HFFc6 (cell line): ENCODE measurements at places on chromosomes 7 and 10. TPM values are rescaled to one million over a fixed set of nuclear protein-coding genes. Genes with fewer than 3 reads are reported as not detected.

The RAMP3 gene
- total RNA-seq = not detected in 3 replicates

The MAGI2 gene
- total RNA-seq = 7.6 to 9.6 TPM (median 8.2 TPM) in 3 replicates

The SLC18A3 gene
- not detected in 3 replicates for total RNA-seq

- H3K4me1 ChIP-seq = no peaks in the 10 kb centered on the region
- no peak overlapping the region for H3K4me3 ChIP-seq
- H3K27me3 ChIP-seq = no peaks in the 10 kb centered on the region
- no peak for DNase-seq
Measured at GRCh38 chr7:36862771-36863261, 138.5 kb upstream of the AOAH start.

DNA sequence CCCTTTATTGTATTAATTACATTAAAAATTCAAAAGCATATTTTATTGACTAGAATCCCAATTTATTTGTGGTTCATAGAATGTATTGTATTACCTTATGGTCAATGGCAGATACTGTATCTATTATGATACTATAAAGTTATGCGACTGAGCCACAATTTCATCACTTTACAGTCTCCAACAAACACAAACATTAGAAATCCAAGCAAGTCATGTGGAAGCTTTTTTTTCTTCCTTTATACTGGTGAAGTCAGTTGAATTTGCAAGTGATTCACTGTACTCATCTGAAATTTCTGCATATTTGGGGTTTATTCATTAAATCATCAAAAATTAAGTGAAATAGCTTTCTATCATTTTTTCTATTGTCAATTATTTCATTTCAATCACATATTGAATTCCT is 54.3 kb downstream of the BMPER start:
- DNase-seq = no peak
- peaks cover 13% of the 10 kb centered on the region for H3K4me1 ChIP-seq
- peaks cover 11% of the 10 kb centered on the region for H3K36me3 ChIP-seq
- H3K27me3 ChIP-seq = no peaks in the 10 kb centered on the region; the same call in 1 of the 2 replicates
- no peak overlapping the region for H3K27ac ChIP-seq

DNA sequence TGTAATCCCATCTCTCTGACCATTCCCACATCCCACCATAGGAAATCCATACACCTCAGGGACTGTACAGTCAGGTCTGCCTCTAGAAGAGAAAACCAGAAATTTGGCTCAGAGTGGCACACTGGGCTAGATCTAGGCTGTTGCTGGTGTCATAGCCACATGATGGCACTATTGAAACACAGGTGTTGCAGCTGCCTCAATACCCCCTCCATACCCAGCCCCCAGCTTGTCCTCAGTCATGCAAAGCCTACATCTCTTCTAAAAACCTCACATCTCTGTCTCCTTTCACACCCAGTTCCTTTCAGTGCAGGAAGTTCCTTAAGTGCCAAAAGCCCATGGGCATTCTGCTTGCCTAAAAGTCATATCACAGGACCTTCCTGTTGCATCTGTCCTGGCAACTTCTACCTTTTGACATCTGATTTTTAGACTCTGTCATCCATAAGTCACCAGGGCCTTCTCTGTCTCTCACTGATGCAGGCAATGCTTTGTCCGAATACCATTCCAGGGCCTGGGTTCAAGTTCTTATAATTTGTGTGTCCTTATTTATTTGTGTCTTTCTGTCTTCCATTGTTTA is 27.0 kb upstream of the HIBADH start:
- peak; percentile 19 for DNase-seq
- H3K27me3 ChIP-seq = no peaks in the 10 kb centered on the region
- H3K36me3 ChIP-seq = peaks cover 7% of the 10 kb centered on the region; the same call in 1 of the 2 replicates
- H3K4me1 ChIP-seq = peaks cover 58% of the 10 kb centered on the region
- no peak overlapping the region for H3K4me3 ChIP-seq

DNA sequence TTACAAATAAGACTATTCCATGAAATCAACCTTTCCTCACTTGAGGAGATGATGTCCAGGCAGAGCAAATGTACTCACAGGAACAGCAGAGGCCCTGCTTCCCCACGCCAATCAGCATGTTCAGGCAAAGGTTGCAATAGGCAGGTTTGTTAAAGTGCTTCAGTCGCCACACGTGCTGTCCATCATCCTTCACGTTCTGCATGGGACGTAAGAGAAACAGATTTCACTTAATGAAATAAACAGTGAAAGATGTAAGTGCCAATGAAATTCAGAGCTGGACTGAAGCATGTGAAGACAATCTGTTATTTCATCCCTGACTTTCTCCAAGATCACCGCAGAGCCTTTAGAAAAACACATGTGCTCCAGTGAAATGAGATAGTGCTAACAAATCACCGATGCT is 217.4 kb downstream of the DGKB start:
- no peak overlapping the region; the same call in 1 of the 2 replicates for H3K4me3 ChIP-seq
- H3K4me1 ChIP-seq = peaks cover 11% of the 10 kb centered on the region; the same call in 1 of the 2 replicates
- H3K36me3 ChIP-seq = no peaks in the 10 kb centered on the region
- no peaks in the 10 kb centered on the region for H3K27me3 ChIP-seq

DNA sequence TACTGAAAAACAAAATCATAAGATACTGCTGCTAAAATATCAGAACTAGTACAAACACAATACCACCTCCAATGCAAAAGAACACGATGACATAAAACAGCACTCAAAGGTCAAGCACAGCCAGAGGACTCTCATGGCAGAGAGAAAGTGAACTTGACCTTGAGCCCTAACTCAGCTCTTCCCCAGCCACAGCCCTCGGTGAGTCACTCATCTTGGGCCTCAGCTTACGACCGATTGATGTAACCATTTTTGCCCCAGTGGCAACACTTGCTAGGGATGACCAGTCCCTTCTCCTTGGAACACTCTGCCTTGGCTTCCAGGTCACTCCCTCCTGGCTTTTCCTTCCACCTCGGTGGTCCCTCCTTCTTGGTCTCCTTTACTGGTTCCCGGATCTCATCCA is 77.8 kb downstream of the JAZF1 start:
- H3K27ac ChIP-seq = peak overlapping the region; percentile 67
- no peaks in the 10 kb centered on the region; the same call in 1 of the 2 replicates for H3K27me3 ChIP-seq
- H3K4me1 ChIP-seq = peaks cover 58% of the 10 kb centered on the region
- DNase-seq = peak; percentile 53

DNA sequence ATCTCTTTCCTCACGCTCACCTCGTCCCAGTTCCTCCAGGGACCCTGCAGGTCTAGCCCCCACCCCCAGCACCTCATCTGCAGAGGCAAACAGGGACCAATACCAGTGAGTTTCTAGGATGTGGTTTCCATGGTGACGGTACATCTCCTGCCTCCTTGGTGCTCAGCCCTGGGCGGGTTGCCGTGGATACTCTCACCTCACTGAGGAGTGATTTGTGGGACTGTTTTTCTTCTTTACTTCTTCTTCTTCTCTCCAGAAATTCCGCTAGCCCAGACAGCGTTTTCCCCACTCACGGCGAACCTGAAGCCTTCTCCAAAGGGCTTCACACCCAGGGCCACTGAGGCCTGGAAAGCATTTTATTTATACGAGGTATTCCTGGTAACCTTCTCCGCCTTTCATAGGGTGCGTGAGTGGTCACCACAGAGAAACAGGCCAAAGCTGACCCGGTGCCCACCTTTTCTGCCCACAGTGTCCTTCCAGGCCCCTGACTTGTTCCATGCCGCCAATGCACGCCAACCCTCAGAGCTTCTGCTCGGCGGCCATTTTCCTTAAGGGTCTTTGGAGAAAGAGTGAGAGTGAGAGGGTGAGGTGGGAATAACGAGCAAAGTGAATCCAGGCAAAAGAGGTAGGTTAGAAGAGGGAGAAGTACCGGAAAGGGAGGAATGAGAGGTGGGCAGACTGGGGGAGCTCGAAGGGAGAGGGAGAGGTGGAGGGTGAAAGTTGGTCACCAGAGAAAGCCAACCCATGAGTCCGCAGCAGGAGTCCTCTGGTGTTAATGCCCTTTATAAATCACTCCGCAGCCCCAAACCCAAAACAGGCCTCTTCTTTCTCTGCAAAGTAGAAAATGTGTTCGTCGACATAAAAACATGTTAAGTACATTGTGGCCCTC is 15.5 kb downstream of the FAM241B start:
- H3K4me1 ChIP-seq = no peaks in the 10 kb centered on the region; the same call in none of the 2 replicates
- H3K27ac ChIP-seq = no peak overlapping the region
- peaks cover 44% of the 10 kb centered on the region for H3K27me3 ChIP-seq
- H3K4me3 ChIP-seq = no peak overlapping the region
- DNase-seq = no peak

DNA sequence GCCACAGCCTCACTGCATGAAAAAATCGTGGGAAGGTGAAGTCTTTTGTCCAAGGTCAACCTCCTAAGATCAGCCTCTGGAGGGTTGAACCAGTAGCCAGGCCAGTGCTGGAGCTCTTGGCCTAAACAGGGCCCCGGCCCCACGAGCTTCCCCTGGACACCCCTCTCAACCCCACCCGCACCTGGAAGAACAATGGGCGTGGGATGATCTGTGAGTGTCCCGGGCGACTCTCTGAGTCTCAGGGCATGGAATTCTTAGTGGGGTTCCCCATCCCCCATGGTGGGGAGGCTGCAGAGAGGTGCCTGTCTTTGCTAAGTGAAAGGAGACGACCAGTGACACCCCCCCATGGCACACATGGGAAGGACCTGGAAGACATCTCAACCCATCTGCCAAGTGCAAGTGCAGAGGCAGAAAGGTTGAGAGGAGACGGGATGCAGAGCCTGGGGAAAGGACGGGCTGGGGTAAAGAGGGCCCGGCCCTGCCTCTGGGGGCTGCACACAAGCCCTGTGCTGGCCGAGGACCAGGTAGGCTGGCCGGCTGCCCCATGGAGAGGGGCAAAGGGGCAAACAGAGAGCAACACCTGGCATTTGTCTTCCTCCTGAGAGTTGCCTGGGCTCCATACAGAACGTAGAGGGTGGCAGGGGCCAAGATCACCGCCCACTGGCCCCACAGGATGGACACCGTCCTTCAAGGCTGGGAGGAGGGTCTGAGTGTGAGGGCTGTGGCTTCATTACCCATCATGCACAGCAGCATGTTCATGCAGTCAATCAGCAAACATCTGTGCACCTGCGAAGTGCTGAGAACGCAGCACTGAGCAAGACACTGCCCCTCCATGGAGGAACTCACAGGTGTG is 163.0 kb upstream of the PPP2R2D start:
- H3K27me3 ChIP-seq = no peaks in the 10 kb centered on the region
- H3K36me3 ChIP-seq = no peaks in the 10 kb centered on the region
- no peak for DNase-seq
- no peak overlapping the region for H3K4me3 ChIP-seq
- no peak overlapping the region for H3K27ac ChIP-seq
- no peaks in the 10 kb centered on the region for H3K4me1 ChIP-seq

- no peak for DNase-seq
- peaks cover 15% of the 10 kb centered on the region for H3K27me3 ChIP-seq
- H3K36me3 ChIP-seq = no peaks in the 10 kb centered on the region
- no peak overlapping the region for H3K4me3 ChIP-seq
Measured at GRCh38 chr7:108294595-108294994, 161.6 kb downstream of the NRCAM start.

- no peaks in the 10 kb centered on the region for H3K36me3 ChIP-seq
- no peaks in the 10 kb centered on the region; the same call in 1 of the 2 replicates for H3K27me3 ChIP-seq
- no peak for DNase-seq
- no peak overlapping the region for H3K4me3 ChIP-seq
- peaks cover 49% of the 10 kb centered on the region for H3K4me1 ChIP-seq
- no peak overlapping the region for H3K27ac ChIP-seq
Measured at GRCh38 chr10:13970236-13970956, 360.3 kb downstream of the FRMD4A start.

DNA sequence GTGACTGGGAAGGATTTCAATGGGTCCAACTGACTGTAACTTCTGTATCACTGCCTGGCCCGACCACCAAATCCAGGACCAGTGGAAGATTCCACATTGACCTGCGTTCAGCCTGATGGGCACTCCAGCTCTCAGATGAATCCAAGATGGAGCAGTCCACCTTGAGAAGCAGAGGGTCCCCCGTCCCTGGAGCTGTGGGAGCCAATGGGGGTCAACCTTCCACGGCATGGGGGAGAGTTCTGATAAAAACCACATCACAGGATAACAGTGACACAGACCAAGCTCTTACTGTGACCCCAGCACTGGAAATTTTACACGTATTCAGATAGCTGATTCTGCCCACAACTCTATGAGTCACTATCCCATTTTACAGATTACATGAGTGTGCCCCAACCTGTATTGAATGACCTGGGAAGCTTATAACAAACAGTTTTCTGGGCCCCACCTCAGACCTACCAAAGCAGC is 11.2 kb downstream of the ZCCHC24 start:
- H3K4me3 ChIP-seq = peak overlapping the region; percentile 87
- H3K36me3 ChIP-seq = peaks cover 15% of the 10 kb centered on the region; the same call in 1 of the 2 replicates
- H3K27ac ChIP-seq = peak overlapping the region; percentile 96

GRCh38 chr10:71799608-71800453 is 26.5 kb upstream of the VSIR start:
- no peak overlapping the region for H3K4me3 ChIP-seq
- H3K4me1 ChIP-seq = no peaks in the 10 kb centered on the region
- H3K27ac ChIP-seq = no peak overlapping the region
- no peaks in the 10 kb centered on the region for H3K36me3 ChIP-seq
- peaks cover 33% of the 10 kb centered on the region for H3K27me3 ChIP-seq

DNA sequence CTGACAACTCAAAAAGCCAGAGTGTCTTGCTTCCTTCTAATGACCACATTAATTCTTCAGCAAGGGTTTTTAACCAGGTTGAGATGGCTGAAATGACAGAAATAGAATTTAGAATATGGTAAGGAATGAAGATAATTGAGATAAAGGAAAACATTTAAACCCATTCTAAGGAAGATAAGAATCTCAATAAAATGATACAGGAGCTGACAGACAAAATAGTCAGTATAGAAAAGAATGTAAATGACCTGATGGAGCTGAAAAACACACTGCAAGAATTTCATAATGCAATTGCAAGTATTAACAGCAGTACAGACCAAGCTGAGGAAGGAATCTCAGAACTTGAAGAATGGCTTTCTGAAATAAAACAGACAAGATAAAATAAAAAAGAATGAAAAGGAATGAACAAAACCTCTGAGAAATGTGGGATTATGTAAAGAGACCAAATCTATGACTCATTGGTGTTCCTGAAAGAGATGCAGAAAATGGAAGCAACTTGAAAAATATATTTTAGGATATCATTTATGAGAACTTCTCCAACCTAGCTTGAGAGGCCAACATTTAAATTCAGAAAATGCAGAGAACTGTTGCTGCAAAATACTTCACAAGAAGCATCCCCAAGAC is 87.1 kb downstream of the SAMD9 start:
- peak; percentile 65 for DNase-seq
- peak overlapping the region; percentile 19; the same call in 1 of the 2 replicates for H3K4me3 ChIP-seq
- H3K27me3 ChIP-seq = no peaks in the 10 kb centered on the region; the same call in 1 of the 2 replicates
- peaks cover 21% of the 10 kb centered on the region for H3K4me1 ChIP-seq
- H3K27ac ChIP-seq = peak overlapping the region; percentile 59; the same call in 1 of the 2 replicates
- H3K36me3 ChIP-seq = peaks cover 20% of the 10 kb centered on the region

- peak; percentile 90 for DNase-seq
- H3K36me3 ChIP-seq = peaks cover 10% of the 10 kb centered on the region
- H3K4me1 ChIP-seq = peaks cover 95% of the 10 kb centered on the region
- peak overlapping the region; percentile 96 for H3K27ac ChIP-seq
Measured at GRCh38 chr10:77179015-77179695, 458.5 kb downstream of the KCNMA1 start.

DNA sequence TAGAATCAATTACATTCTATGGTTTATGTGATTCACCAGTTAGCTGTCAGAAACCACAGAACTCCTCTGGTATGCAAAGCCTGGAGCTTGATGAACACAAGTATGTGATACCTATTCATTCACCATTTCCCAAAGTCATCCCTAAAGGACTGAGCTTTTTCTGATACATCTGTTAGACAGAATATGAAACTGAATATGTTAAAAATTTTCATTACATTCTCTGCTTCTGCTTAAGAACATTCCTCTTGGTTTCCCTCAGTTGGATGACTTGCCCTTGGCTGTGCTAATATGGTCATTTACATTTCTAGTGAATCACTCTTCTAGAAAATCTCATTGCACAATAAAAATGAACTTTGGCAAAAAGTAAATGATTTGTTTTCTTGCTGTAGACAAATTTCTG is 10.8 kb upstream of the PON1 start:
- peaks cover 2% of the 10 kb centered on the region; the same call in 1 of the 2 replicates for H3K27me3 ChIP-seq
- H3K4me3 ChIP-seq = no peak overlapping the region
- H3K36me3 ChIP-seq = no peaks in the 10 kb centered on the region
- H3K4me1 ChIP-seq = no peaks in the 10 kb centered on the region; the same call in 1 of the 2 replicates
